Amniotic stem cell (primary cell): ENCODE measurements at places on chromosomes 16 and 17.

- no peak for DNase-seq
Measured at GRCh38 chr17:44400226-44400847, 10.9 kb upstream of the ITGA2B start.

DNA sequence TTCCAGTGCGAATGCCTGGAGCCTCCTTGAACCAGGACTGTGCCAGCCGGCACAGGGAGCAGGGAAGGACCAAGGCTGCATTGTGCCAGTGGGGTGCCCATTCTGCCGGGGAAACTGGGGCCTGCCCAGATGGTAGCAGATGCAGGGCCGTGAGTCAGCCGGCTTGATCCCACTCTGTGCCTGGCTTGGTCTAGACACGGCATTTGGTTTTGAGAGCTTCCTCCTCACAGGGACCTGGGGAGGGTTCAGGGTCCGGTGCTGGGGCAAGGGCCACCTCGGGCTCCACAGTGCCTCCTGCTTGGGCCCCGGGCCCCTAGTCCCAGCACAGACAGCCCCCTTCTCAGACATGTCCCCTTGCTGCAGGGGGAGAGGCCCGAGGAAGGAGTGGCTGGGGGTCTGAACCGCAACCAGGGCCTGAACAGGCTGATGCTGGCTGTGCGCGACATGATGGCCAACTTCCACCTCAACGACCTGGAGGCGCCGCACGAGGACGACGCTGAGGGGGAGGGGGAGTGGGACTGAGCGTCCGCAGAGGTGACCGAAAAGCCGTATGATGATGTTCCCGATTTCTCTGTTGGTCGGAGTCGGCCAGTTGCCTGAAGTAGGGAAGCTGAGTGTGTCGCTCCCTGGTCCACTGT, 7.8 kb upstream of the MC1R start:
- DNase-seq: no peak

- DNase-seq: no peak
Measured at GRCh38 chr17:61208301-61209105, 191.1 kb upstream of the TBX2 start.

DNA sequence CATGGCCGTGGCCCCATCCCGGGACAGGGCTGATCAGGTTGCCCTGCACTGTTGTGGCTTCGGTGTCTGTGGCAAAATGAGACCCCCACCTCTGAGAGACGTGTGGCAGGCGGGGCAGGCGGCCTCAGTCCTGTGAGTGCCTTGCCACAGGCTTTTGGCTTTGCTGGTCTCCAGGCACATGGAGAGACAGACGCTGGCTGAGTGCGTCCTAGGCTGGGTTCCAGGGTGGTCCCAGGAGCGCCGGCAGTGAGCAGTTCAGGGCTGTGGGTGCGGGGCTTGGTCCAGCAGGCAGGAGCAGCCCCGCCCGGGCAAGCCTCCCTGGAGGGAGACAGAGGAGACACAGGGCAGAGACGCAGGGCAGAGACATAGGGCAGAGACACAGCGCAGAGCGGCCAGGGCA, 29.2 kb downstream of the SOX8 start:
- DNase-seq: no peak

- no peak for DNase-seq
Measured at GRCh38 chr16:85861095-85861825, 37.7 kb upstream of the IRF8 start.

DNA sequence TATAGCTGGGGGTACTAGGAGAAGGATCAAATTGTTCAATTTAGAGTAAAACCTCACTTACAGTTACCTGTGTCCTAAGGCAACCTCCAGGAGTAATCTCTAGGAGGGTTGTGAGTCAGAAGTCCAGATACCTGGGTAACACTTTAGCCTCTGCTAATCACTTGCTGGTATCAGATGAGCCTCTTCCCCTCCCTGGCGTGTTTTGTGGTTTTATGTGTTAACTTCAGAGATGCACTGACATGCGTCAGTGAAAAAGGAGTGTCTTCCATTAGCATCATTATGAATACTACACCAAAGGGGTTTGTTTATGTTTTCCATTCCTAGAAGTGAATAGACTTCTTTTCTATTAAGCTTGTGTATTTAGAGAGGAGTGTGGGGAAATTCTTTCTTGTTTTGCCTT, 208.2 kb downstream of the FTO start:
- no peak for DNase-seq

DNA sequence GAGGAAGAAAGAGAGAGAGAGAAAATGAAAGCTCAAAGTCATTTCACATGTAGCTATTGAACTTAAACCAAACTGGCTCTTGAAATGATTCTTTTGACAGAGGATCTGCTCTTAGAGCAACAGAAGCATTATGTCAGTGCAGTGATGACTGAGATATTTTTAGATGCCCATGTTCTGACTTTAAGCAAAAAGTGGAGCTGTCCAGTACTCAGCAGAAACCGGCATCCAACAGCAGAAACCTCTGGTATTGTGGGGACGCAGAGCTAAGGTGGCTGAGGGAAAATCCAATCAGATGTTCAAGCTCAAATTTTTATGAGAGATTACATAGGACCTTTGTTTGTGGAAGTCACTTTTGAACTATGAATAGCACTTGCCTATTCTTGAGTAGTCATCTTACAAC, 69.8 kb upstream of the ANKFN1 start:
- DNase-seq: no peak

- no peak for DNase-seq
Measured at GRCh38 chr16:2713523-2713922, 6.5 kb downstream of the PRSS27 start.

DNA sequence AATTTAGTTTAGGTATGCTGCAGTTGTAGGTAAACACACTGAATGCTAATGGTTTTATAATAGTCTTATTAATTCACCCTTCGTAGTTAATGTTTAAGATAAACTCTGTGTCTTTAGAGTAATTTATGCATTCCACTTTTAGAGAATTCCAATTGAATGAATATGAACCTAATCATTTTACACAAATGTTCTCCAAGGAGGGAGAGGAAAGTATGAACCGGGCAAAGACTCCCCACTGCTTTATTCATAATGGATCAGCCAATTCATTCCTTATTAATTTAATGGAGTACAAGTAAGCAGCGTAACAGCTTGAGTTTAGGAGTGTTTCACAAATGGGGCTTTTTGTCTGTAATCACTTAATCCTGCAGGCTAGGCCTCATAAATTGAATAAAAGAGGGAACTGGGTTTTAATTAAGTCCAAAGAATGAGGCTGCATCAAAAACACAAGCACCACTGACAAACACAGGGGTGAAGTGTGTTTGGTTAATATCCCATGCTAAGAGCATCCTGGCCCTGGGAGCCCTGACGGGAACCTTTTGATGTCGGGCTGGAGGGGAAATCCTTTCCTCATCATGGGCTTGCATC, 375.7 kb upstream of the DYNLRB2 start:
- no peak for DNase-seq

GRCh38 chr17:193841-194806, 12.7 kb upstream of the DOC2B start:
- DNase-seq: no peak

DNA sequence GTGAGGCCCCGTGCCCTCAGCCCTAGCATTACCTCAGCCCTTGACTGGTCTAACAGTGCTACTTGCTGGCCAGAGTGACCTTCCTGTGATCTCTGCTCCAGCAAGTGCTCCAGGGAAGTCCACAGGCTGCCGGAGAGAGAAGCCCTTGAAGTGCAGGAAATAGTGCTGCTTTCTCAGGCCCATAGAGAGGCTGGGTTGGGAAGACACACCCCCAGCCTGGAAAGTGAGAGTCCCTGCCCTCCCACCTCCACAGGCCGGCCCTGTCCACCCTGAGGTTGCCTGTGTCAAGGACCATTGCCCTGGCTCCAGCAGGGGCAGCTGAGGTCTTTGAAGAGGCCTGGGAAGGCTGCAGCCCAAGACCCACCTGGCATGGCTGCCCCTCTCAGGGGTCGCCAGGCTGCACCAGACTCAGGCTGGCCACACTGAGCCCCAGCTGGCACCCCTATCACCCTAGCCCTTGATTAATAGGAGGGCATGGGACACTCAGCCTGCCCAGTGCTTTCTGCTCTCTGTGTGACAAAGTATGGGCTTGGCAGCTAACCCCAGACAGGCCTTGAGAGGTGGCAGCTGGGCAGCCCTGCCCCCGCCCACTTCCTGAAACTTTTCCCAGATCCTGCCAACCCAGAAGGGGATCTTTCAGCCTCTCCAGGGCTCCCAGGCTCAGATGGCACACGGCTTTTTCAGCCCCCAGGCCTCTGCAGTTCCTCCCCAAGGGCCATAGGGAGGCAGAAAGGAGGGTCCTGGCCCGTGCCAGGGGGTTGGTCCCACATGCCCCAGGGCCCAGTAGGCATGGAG, 21.7 kb downstream of the ATP6V0D1 start:
- no peak for DNase-seq

GRCh38 chr17:17203173-17203730, 2.9 kb downstream of the PLD6 start:
- DNase-seq: no peak

- DNase-seq: no peak
Measured at GRCh38 chr17:42472709-42473521, 14.2 kb downstream of the ATP6V0A1 start.

DNA sequence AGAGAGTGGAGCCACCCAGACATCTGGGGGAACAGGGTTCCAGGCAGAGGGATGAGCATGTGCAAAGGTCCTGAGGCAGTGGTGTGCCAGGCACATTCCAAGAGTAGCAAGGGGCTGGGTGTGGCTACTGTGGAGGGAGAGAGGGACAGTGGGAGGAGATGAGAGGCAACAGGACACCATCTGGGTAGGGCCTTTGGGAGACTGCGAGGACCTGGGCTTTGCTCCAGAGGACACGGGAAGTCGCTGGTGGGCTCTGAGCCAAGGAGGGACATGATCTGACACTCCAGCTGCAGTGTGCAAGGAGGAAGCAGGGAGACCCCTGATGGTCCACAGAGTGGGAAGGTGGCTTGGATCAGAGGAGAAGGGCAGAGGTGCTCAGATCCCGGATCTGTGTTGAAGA, 56.7 kb upstream of the MED9 start:
- DNase-seq: no peak

GRCh38 chr17:43789482-43789881, 9.2 kb downstream of the CFAP97D1 start:
- no peak for DNase-seq

DNA sequence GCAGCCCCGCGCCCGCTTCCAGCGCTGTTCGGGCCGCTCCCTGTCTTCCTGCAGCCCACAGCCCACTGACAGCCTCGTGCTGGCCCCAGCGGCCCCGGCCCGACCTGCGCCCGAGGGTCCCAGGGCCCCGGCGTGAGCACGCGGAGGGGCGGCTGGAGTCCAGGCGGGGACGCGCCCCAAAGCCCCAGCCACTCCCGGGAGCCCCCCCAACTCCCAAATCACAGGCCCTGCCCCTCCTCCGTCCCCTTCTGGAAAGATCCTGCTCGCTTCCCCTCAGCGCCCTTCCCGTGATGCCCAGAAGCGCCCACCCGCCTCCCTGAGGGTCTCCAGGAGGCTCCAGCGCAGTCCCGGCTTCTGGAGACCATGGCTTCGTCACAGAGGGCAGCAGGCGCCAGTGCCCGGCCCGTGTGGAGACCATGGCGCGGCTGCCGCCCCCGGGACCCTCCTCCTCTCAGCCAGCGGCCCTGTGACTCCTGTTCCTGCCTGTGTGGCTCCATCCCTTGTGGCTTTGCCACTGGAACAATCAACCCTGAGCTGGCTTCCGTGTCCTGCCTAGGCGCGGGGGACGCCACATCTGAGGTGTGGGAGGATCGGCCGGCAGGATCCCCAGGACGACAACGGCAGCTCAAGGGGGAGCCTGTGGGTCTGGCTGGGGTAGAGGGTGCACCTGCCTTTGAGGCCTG, 3.9 kb downstream of the UTS2R start:
- DNase-seq: no peak

- DNase-seq: no peak
Measured at GRCh38 chr16:12016291-12016947, 39.9 kb downstream of the SNX29 start.

DNA sequence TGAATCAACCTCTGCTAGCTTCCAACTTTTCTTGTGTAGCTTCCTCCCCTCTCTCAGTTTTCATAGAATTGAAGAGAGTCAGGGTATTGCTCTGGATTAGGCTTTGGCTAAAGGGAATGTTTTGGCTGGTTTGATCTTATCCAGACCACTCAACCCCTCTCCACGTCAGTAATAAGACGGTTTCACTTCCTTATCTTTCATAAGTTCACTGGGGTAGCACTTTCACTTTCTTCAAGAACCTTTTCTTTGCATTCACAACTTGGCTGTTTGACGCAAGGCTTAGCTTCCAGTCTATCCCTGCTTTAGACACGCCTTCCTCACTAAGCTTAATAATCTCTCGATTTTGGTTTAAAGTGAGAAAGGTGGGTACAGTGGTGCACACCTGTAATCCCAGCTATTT, 29.7 kb upstream of the OR1A2 start:
- DNase-seq: no peak

- DNase-seq: no peak
Measured at GRCh38 chr17:62591333-62591732, 36.1 kb upstream of the MRC2 start.

- DNase-seq: no peak
Measured at GRCh38 chr17:78351449-78352006, 8.3 kb downstream of the SOCS3 start.

GRCh38 chr16:15686287-15686686, 36.2 kb downstream of the NDE1 start:
- DNase-seq: no peak
